ENCODE measurements at places on chromosomes 4 and X.
A peak's percentile ranks its signal among the peaks of the same experiment; 100 is the strongest.

GRCh38 chr4:172813359-172813923 is 355.2 kb upstream of the GALNT7 start:
- DNase-seq: no peak

DNA sequence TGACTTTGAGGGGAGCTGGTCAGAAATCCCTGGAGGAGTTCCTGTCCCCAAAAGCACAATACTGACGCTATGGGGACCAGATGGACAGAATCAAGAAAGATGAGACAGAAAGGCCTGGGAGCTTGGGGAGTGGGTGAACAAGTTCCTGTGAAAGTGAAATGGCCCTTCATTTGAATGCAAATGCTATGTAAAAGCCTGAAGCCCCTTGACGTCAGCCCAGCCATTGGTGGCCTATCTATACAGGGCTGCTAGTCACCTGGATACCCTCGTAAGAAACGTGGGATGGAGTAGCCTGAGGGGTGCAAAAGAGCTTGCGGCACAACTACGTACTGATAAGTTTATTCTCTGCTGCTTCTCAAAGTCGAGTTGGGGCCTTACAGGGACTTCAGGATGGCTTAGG is at the start of gene CDX4:
Gene CDX4 (plus strand): TSS at position 223 of the 400 bp plus-strand sequence. CDS start 201 bp downstream, outside the sequence.
- no peak for DNase-seq

DNA sequence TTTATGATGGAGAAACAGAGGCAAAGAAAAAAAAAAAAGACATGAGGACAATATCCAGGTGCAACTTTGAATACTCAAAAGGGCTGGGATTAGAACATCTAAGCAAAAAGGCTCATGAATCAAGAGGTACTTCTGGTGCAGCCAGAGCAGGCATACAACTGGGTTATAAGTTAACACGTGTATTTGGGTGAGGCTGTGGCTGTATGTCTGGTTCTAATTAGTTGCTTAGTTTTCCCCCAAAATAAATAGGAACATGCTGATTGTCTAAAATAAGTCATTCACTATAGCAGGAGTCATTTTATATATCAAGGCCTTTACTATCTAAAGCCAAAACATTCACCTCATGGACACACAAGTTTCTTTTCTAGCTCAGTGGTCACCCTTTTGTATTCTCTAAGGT is 20.2 kb downstream of the NHS start:
- no peak for DNase-seq

- DNase-seq: no peak
Measured at GRCh38 chr4:73575660-73576059, 44.6 kb downstream of the RASSF6 start.

- DNase-seq: no peak
Measured at GRCh38 chr4:118112117-118113046, 78.1 kb downstream of the NDST3 start.

DNA sequence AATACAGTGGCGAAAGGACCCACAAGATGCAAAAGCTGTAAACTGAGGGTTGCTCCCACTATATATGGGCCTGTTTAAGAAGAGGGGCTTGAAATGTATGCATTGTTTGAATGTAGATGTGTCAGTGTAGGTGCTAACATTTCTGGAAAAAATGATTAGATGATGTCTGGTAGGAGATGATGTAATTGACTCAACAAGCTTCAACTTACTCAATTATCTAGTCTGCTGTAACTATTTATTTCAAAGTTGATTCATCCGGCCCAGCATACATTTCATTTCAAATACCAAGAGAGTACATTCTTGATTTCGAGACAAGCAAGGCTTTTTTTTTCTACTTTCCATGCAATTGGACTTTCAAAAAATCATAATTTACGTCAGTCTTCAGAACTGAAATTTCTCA is 9.3 kb upstream of the ENAM start:
- no peak for DNase-seq

GRCh38 chr4:81639248-81639647 is 167.5 kb upstream of the RASGEF1B start:
- DNase-seq: no peak

DNA sequence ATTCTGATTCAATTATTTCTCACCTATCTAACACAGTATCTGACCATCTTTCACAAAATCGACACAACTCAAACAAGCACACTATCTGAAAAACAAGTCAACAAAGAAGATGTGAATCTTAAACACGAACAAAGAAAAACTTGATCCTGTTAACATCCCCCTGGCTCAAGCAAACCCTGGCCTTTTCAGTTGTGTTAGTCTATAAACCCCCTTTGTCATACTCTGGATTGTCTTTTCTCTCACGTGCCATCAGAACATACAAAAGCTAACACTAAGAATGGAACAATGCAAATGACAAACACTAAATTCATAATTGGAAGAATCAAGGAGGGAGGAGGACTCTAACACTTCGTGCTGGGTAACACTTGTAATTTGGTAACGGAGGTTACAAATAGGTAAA is 168.7 kb downstream of the GASK1B start:
- DNase-seq: no peak

GRCh38 chr4:23769406-23769805 is 120.4 kb downstream of the PPARGC1A start:
- no peak for DNase-seq

GRCh38 chrX:16267431-16267830 is 100.2 kb downstream of the MAGEB17 start:
- DNase-seq: no peak

GRCh38 chr4:118682928-118683327 is 2.3 kb upstream of the METTL14 start:
- no peak for DNase-seq

DNA sequence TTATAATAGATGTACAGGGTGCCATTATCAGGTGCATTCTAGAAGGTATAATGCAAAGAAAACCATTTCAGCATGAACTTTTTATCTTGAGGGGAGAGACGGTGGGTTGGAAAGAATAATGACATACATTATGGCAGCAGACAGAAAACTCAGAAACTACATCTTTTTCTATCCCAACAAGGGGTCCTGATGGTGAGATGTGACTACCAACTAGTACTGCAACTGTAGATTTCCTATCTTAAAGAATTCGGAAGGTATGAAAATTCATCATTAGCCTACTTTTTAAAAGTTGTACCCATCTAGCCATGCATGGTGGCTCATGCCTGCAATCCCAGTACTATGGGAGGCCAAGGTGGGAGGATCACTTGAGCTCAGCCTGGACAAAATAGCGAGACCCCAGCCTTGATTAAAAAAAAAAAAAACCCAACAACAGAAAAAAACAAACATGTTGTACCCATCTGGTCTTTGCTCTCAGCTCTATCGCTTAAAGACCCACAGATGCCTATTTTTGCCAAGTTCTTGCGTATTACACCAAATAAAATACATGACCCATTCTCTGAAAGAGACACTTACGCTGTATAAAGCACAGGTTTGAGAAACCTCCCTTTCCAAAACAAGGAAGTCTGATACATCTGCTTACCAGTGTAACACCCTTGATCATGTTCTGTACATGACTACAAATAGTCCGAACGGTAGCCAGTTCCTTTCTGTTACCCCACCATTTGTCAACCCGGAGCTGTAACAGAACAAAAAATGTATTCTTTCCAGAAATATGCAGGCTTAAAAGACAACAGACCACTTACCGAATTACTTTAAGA is 1.6 kb downstream of the RPL9 start:
- DNase-seq: no peak

DNA sequence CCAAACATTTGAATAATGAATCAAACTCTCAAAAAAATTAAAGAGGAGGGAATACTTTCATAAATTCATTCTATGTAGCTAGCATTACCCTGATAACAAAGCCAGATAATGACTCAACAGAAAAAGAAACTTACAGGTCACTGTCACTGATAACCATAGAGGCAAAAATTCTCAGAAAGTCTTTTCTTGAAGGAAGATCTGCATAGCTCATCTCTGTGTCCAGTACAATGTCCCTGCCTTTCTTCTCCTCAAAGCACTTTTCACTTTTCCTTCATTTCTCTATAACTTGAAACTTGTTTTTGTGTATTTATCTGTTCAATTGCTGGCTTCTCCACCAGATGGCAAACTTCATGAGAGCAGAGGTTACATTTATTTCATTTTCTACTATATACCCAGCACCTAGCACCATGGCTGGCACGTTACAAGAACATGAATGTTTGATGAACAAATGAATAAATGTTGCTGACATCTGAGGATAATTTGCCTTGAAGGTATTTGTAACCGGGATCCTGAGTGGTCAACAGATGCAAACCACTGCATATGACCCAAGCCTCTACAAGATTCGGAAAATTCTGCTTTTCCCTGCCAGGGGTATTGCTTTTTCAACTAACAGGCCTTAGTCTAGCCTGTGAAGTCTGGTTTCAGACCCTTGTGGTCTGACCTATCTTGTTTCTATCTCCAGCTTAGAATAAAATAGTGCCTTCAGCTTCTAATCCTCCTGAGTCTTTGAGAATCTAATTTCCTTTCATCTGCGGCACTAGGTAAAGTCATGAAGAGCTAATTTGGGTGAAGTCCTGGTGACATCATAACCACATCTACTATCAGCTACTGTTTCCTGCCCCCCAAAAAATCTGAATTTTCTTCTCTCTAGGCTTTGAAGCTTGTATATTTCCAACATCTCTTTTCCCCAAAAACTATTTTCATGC is 52.5 kb upstream of the ANTXR2 start:
- peak; percentile 11 for DNase-seq

DNA sequence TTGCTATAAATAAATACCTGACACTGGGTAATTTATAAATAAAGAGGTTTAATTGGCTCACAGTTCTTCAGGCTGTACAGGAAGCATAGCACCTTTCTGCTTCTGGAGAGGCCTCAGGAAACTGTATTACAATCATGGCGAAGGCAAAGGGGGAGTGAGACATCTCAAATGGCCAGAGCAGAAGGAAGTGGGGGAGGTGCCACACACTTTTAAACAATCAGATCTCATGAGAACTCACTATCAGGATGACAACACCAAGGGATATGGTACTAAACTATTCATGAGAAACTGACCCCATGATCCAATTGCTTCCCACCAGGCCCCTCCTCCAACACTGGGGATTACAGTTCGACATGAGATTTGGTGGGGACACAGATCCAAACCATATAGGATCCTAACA is 11.7 kb upstream of the TCEAL9 start:
- DNase-seq: no peak

DNA sequence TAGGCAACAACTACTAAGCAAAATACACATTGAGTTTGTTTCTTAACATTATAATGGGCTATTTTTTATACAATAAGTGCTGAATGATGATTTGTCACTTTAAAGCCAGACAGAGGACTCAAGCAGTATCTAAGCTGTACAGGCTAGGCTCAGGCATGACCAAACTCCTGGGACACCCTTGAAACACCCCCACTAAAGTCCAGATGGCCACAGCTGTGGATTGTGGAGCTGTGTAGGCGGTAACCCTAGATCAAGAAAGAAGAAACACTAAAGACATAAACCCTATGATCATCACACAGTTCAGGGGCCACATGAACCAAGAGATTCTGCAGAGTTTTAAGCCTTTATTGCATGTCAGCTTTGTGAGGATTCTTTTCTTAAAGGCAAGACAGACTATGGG is 25.1 kb downstream of the TAB3 start:
- no peak for DNase-seq

GRCh38 chr4:185693548-185694215 is 118.3 kb downstream of the SORBS2 start:
- no peak for DNase-seq

GRCh38 chr4:96974295-96974694 is 1134.4 kb downstream of the PDHA2 start:
- no peak for DNase-seq

DNA sequence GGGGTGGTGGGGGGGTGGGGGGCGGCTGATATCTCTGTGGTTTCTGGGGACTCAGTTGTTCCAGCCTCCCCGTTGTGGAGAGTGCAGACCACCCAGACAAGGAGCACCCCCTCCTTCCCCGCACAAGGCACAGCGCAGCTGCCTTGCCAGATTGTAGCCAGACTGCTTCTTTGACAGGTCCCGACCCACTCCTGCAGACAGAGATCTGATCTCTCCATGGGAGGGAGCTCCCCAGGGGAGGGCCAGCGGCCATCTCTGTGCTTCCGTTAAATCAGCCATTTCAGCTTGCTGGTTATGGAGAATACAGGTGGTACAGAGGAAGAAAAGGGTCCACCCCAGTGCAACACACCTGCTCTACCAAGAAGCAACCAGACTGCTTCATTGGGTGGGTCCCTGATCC is 80.8 kb downstream of the FGF16 start:
- DNase-seq: no peak

GRCh38 chr4:179071131-179071530 is 1628.9 kb upstream of the AGA start:
- DNase-seq: no peak

GRCh38 chrX:148535639-148536038 is 35.2 kb downstream of the AFF2 start:
- DNase-seq: no peak

GRCh38 chr4:148278310-148278709 is 163.9 kb downstream of the NR3C2 start:
- no peak for DNase-seq

GRCh38 chr4:179437962-179438361 is 1995.7 kb upstream of the AGA start:
- no peak for DNase-seq

DNA sequence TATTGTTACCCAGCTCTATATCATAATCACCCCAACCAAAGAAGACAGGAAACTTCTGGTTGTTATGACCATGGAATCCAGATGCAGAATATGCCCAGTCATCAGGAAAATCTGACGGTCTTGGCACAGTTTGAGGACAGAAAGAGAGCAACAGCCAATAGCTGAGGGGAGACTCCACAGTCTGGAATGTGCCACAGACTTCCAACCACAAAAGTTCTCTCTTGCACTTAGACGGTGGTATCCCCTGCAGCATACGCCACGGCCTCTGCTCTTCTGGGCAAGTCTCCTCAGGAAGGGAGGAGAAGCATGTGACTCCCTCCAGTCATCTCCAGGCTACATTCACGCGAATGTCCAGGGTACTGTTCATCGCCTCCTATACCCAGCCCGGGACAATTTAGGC is 18.4 kb downstream of the ZNF827 start:
- DNase-seq: no peak

GRCh38 chr4:185322803-185323202 is 72.9 kb downstream of the LRP2BP start:
- no peak for DNase-seq

DNA sequence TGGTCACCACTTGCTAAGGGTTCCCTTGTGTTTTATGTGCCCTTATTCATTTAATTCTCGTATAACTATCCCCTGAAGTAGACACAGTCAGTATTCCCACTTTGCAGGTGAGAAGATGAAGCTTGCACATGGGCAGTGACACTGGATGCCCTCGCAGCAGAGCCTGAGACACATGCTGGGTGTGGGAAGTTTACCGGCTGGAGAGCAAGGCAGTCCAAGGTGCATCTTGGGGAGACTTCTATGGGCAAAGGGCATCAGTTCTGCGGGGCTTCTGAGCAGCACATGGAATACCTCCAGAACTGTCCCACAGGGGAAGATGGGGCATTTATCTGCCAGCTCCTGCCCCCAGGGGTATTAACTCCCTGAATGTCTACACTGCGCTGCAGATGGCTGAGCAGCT is 92.2 kb downstream of the SLC2A9 start:
- no peak for DNase-seq

GRCh38 chrX:130529531-130529930 is 127.7 kb downstream of the RBMX2 start:
- no peak for DNase-seq
